Activated naive CD8-positive, alpha-beta T cell treated with anti-CD3 and anti-CD28 coated beads, Interleukin-2, amount 50 U/mL, for 24 hours (primary cell): ENCODE measurements at places on chromosomes 13 and 19.

DNA sequence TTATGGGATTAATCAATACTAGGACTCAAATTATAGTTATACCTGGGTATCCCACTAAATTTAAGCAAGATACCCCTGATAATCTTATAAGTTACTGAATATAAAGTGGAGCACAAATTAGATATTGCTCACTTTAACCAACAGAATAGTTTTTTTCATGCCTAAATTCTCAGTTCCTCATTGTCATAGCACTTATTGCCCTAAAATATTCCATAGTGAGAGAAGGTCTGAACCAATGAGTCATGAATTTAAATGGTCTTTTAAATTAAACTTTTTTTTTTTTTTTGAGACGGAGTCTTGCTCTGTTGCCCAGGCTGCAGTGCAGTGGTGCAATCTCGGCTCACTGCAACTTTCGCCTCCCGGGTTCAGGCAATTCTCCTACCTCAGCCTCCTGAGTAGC is 42.4 kb downstream of the ZNF136 start:
- DNase-seq: no peak
- peaks cover 7% of the 10 kb centered on the region for H3K4me1 ChIP-seq
- H3K27ac ChIP-seq: no peak overlapping the region
- H3K27me3 ChIP-seq: no peaks in the 10 kb centered on the region

- peak; percentile 41 for DNase-seq
- H3K4me3 ChIP-seq: peak overlapping the region; percentile 48
- no peak overlapping the region for H3K27ac ChIP-seq
- peaks cover 21% of the 10 kb centered on the region for H3K4me1 ChIP-seq
These were observed 7.1 kb downstream of the ARID3A start for GRCh38 chr19:932648-933552.

GRCh38 chr13:98143601-98144026 is 720 bp downstream of the FARP1 start:
- no peak overlapping the region for H3K27ac ChIP-seq
- peak; percentile 4 for DNase-seq
- H3K36me3 ChIP-seq: no peaks in the 10 kb centered on the region
- H3K4me1 ChIP-seq: peaks cover 11% of the 10 kb centered on the region
- peaks cover 61% of the 10 kb centered on the region for H3K27me3 ChIP-seq
- peak overlapping the region; percentile 62 for H3K4me3 ChIP-seq

DNA sequence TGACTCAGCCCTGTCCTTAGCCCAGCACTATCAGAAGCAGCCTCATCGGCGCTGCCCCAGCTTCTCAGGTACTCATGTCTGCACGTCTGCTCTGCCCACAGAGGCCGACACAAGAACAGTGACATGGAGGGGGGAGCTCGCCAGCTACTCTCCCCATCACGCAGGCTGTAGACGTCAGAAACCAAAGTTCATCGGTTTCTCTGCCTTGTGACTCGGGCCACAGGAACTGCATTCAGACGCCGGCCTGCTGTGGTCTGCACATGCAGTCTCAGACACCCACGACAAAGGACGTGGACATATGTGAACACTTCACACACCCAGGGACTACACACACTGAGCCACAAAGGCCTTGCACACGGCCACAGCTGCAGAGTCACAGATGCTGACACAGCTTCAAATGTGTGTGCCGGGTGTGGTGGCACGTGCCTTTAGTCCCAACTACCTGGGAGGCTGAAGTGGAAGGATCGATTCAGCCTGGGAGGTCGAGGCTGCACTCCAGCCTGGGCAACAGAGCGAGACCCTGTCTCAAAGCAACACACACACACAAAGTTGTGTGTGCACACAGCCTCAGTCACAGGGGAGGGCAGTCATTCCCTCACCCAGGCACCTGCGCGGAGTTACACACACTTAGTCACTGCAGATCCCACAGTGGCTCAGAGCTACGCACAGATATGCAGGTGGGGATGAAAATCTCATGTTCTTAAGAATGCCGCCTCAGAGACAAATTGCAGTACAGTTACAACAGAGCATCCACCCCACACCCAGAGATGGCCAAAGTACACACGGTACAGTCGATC is 4.9 kb upstream of the ZFP36 start:
- DNase-seq: peak; percentile 85
- H3K36me3 ChIP-seq: peaks cover 6% of the 10 kb centered on the region
- H3K4me3 ChIP-seq: peak overlapping the region; percentile 70

DNA sequence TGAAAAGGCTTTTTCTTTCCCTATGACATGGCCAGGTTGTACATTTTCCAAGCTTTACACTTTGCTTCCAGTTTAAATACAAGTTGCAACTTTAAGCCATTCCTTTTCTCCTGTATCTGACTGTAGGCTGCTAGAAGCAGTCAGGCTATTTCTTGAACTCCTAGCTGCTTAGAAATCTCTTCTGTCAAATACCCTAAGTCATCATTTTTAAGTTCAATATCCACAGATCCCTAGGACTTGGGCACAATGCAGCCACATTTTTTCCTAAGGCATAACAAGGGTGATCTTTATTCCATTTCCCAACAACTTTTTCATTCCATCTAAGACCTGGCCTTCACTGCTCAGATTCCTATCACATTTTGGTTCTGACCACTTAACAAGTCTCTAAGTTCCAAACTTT is 142.7 kb upstream of the TUBA3C start:
- H3K4me1 ChIP-seq: no peaks in the 10 kb centered on the region
- H3K4me3 ChIP-seq: no peak overlapping the region
- no peaks in the 10 kb centered on the region for H3K36me3 ChIP-seq
- H3K27me3 ChIP-seq: no peaks in the 10 kb centered on the region
- H3K27ac ChIP-seq: no peak overlapping the region

GRCh38 chr19:5225486-5226345 is 114.9 kb downstream of the PTPRS start:
- H3K36me3 ChIP-seq: no peaks in the 10 kb centered on the region
- H3K27me3 ChIP-seq: peaks cover 22% of the 10 kb centered on the region
- H3K27ac ChIP-seq: no peak overlapping the region
- peak; percentile 35 for DNase-seq
- H3K4me1 ChIP-seq: peaks cover 7% of the 10 kb centered on the region

- no peak for DNase-seq
- no peaks in the 10 kb centered on the region for H3K4me1 ChIP-seq
- H3K36me3 ChIP-seq: no peaks in the 10 kb centered on the region
- no peak overlapping the region for H3K27ac ChIP-seq
These were observed 20.3 kb downstream of the TUBA3C start for GRCh38 chr13:19161308-19161707.

- peaks cover 55% of the 10 kb centered on the region for H3K4me1 ChIP-seq
- peak overlapping the region; percentile 0 for H3K4me3 ChIP-seq
- H3K27me3 ChIP-seq: peaks cover 56% of the 10 kb centered on the region
- DNase-seq: no peak
- peaks cover 3% of the 10 kb centered on the region for H3K36me3 ChIP-seq
- peak overlapping the region; percentile 69 for H3K27ac ChIP-seq
These were observed 3.5 kb upstream of the TBC1D4 start for GRCh38 chr13:75485286-75486062.

- no peak overlapping the region for H3K4me3 ChIP-seq
- DNase-seq: no peak
- H3K4me1 ChIP-seq: peaks cover 4% of the 10 kb centered on the region
- H3K27ac ChIP-seq: no peak overlapping the region
- H3K36me3 ChIP-seq: peaks cover 37% of the 10 kb centered on the region
These were observed 147.4 kb downstream of the RNF17 start for GRCh38 chr13:24911133-24911908.

DNA sequence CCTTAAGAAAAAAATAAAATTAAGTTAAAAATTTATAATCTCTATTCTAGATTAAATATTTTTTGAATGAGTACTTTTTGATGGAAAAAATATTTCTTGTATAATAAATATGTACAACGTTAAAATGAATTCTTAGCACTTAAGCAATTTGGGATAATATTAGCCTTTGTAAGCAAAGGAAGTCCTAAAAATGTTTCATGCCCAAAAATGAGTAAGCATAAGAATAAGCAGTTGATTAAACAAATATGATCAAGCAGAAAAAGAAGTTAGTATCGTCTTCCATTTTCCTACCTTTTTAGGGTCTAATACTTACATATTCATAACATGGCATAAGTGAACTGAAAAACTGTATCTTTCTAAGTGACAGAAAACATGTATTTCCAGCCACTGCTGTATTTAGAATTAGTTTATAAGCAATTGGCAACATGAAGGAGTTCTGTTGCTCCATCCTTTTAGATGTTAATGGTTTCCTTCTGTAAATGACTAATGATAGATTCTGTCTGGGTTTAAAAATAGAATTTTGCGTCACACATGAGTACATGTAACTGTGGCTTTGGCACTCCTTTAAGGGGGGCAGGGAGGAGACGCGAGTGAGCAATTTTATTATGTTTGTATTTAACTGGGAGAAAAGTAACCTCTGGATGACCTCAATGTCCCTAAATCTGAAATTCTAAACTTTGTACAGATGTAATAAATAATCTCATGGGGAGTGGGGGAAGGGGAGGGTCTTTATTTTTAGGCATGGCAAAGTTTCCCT is 237.4 kb downstream of the RGCC start:
- peaks cover 6% of the 10 kb centered on the region for H3K4me1 ChIP-seq
- DNase-seq: no peak
- H3K4me3 ChIP-seq: no peak overlapping the region
- no peak overlapping the region for H3K27ac ChIP-seq

DNA sequence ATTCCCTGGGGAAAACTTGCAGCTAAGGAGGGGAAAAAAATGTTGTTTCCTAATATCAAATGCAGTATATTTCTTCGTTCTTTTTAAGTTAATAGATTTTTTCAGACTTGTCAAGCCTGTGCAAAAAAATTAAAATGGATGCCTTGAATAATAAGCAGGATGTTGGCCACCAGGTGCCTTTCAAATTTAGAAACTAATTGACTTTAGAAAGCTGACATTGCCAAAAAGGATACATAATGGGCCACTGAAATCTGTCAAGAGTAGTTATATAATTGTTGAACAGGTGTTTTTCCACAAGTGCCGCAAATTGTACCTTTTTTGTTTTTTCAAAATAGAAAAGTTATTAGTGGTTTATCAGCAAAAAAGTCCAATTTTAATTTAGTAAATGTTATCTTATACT is 33.6 kb downstream of the TNFSF11 start:
- no peak overlapping the region for H3K4me3 ChIP-seq
- no peak for DNase-seq
- H3K4me1 ChIP-seq: no peaks in the 10 kb centered on the region

- H3K27me3 ChIP-seq: no peaks in the 10 kb centered on the region
- no peak overlapping the region for H3K27ac ChIP-seq
- peaks cover 20% of the 10 kb centered on the region for H3K4me1 ChIP-seq
- H3K36me3 ChIP-seq: no peaks in the 10 kb centered on the region
- no peak overlapping the region for H3K4me3 ChIP-seq
- DNase-seq: no peak
These were observed 2.5 kb downstream of the RABAC1 start for GRCh38 chr19:41956621-41957020.

- DNase-seq: peak; percentile 89
- H3K4me1 ChIP-seq: peaks cover 10% of the 10 kb centered on the region
- H3K27ac ChIP-seq: peak overlapping the region; percentile 80
- H3K36me3 ChIP-seq: peaks cover 22% of the 10 kb centered on the region
- peak overlapping the region; percentile 90 for H3K4me3 ChIP-seq
These were observed 906 bp downstream of the ANKLE1 start for GRCh38 chr19:17282488-17283125.

- no peak overlapping the region for H3K27ac ChIP-seq
- H3K4me1 ChIP-seq: no peaks in the 10 kb centered on the region
- H3K4me3 ChIP-seq: no peak overlapping the region
- no peak for DNase-seq
These were observed 12.1 kb downstream of the CRYL1 start for GRCh38 chr13:20513466-20513995.

DNA sequence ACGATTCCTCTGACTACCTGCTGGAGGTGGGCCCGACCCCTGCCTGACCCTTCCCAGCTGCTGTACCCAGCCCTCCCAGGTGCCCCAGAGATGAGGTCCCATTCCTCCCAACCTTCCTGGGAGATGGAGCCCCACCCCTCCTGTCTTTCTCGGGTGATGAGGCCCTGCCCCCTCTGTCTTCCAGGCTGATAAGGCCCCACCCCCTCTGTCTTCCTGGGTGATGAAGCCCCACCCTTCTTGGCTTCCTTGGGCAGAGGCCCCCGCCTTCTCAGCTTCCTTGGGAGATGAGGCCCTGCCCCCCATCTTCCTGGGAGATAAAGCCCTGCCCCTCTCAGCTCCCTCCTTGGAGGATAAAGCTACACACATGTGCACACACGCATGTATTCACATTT is 47.9 kb downstream of the CERS4 start:
- DNase-seq: no peak
- H3K27ac ChIP-seq: no peak overlapping the region
- H3K4me3 ChIP-seq: no peak overlapping the region
- no peaks in the 10 kb centered on the region for H3K27me3 ChIP-seq
- H3K4me1 ChIP-seq: peaks cover 1% of the 10 kb centered on the region

- H3K27me3 ChIP-seq: no peaks in the 10 kb centered on the region
- H3K27ac ChIP-seq: no peak overlapping the region
- H3K4me3 ChIP-seq: no peak overlapping the region
- no peaks in the 10 kb centered on the region for H3K36me3 ChIP-seq
These were observed 85.4 kb upstream of the TUBA3C start for GRCh38 chr13:19266979-19267378.

- DNase-seq: peak; percentile 28
- peaks cover 27% of the 10 kb centered on the region for H3K4me1 ChIP-seq
- H3K27me3 ChIP-seq: no peaks in the 10 kb centered on the region
- H3K27ac ChIP-seq: peak overlapping the region; percentile 77
These were observed 15.7 kb downstream of the ZNF808 start for GRCh38 chr19:52542984-52543664.

GRCh38 chr13:26786651-26787295 is 26.2 kb upstream of the GPR12 start:
- no peak overlapping the region for H3K27ac ChIP-seq
- no peak for DNase-seq

DNA sequence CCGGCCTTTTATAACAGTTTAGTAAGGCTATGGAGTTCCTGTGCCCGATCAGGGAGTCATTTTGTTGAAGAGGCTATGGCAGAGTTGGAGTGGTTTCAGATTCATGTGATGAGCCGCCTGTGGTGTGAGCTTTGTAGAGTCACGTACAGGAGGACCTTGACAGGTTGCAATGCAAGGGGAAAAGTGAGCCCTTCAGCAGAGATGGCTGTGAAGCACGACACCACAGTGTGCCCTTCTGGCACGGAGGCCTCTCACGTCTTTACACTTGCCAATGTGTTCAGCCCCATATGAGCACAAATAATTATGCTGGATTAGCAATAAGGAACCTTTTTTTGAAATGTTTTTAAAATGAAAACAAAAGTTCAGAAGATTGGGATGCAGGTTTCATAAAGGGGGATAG is 499.8 kb downstream of the LIG4 start:
- no peak for DNase-seq
- H3K36me3 ChIP-seq: no peaks in the 10 kb centered on the region
- H3K4me1 ChIP-seq: no peaks in the 10 kb centered on the region
- no peak overlapping the region for H3K27ac ChIP-seq
- no peaks in the 10 kb centered on the region for H3K27me3 ChIP-seq
- H3K4me3 ChIP-seq: no peak overlapping the region
